ENCODE measurements at places on chromosomes 3 and 15.

GRCh38 chr3:71035886-71036285, 547.6 kb downstream of the FOXP1 start:
- no peak for DNase-seq

DNA sequence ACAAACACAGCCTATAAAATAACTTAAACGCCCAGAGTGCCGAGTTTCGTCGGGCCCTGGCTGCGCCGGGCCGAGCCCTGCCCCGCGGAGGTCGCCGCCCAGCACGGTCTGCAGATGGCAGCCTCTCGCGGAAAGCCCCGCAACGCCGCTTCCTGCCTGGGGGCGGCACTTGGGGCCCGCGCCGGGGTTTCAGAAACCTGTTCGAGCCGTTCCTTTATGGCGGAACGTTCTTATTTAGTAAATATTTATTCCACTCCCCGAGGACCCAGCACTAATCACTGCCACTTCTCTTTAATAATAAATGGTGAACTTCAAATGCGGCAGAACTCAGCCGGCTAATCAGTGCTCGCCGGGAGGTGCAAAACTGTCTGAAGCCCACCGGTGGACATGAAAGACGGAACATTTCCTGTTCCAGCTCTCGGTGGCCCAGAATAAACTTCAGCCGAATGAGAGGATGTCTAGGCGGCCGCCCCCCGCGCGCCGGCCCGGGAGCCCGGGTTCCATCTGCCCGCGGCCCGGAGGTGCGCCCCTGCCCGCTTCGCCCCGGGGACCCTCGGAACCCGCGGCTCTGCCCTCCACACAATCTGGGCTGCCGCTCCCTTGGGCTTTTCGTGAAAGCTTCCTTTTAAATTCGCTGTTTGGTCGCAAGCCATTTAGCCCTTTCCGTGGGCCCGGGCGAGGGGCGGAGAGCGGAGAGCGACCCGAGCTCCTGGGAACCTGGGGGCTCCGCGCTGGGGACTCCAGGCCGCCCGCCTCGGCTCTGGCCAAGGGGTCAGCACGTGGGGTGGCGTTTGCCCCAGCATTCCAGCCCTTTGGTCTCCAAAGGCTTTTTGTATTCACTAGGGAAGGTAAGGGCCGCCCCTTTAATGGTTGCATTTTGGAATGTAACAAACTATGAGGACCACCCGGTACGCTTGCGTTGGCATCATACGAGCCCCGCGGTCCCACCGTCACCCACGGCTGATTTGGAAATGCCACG, 110.8 kb upstream of the ATP11B start:
- DNase-seq = peak; percentile 2

DNA sequence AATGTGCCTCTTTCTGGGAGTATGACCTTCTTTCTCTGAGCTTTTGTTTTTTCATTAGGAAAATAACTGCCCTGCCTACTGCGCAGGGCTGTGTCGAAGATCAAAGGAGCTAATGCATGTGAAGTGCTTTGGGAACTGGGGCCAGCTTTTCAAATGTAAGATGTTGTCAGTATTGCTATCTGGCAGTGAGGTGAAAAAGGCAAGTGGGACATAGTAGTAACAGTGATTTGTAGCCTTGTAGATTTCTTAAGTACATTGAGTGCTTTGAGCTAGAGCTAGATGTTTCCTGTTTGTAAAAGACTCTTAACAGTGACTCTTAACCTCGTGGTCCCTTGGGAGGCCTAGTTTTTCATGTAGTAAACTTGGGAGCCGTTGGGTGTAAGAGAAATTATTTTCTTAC, 126.5 kb downstream of the ECT2 start:
- DNase-seq = no peak

DNA sequence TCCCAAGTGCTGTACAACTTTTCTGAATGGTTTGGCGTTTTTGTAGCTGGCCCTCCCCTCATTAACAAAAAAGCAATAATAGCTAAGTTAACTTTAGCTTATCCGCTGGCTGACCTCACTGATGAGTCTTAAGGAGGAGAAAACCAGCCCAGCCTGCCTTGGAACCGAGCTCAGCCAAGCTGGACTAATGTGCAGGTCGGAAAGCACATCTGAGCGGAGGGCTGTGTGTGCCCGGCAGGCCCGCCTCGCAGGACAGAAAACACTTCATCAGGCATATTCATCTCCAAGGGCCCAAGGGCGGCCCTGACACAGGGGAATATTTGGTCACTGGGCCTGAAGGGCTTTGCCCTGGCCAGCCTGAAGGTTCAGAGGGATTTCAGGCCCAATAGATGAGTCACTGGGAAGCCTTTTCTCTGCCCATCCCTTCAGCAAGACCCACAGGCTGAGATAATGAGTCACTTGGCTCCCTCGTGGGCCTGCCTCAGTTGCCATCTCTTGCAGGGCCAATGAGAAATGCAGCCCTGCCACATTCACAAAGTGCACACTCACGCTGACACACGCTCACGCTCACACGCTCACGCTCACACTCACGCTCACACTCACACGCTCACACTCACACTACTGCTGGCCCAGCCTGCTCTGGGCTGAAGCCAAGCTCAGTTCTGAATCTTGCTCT, 75.1 kb downstream of the SLC12A8 start:
- DNase-seq = no peak

- DNase-seq = no peak
These were observed 22.7 kb upstream of the ZBTB20 start for GRCh38 chr3:115169808-115170207.

DNA sequence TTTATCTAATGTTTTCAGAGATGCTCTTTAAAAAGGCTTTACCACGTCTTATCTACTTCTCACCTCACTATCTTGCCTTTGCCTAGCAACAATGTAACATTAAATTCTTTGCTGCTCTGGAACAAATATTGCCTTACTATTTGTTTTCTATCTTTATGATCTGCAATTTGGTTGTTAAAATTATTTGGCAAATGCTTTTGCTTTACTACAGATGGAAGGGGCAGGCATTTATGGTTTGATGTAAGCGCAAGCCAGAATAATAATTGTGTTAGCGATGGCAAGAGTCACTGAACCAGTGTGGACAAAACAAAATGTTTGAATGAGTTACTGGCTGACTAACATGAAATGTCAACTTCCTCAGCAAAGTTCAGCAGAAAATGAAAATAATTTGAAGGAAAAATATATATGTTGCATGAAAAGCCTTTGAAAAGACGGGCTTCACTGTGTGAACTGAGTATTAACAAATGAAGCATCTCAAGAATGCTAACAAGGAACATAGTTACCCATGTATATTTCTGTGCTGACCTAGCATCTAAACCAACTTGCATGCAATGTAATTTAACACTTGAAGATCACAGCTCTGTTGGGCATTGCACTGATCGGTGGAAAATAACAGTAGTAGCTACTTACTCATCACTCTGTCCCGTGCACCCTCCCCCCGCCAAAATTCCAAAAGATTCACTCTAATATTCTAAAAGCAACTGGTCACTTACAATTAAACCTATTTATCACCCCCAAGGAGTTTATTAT, 454.0 kb upstream of the ARHGEF26 start:
- no peak for DNase-seq
